Activated CD4-positive, alpha-beta T cell treated with anti-CD3 and anti-CD28 coated beads for 36 hours (primary cell): ENCODE measurements at places on chromosomes 3 and 15.

- no peaks in the 10 kb centered on the region for H3K36me3 ChIP-seq
- peaks cover 6% of the 10 kb centered on the region for H3K4me1 ChIP-seq
- H3K27ac ChIP-seq = no peak overlapping the region
- peaks cover 27% of the 10 kb centered on the region for H3K27me3 ChIP-seq
- H3K4me3 ChIP-seq = no peak overlapping the region
Measured at GRCh38 chr3:157499342-157499963, 3.8 kb downstream of the VEPH1 start.

DNA sequence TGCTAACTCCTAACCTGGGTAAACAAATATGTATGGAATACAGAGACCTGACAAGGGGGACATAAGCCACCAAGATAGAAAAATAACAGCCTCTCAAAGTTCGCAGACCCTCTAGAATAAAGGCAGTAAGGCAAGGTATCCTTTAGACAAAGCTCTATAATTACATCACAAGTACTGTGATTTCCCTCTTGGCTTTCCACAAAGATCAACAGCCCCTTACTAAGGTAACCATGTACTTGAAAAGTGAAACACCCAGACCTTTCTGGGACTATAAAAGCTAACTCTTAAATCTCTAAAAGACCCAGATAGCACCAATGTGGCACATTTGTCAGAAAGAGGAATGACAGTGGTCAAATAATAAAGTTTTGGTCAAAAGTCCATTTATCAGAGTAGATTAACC, 51.9 kb downstream of the TBL1XR1 start:
- no peaks in the 10 kb centered on the region for H3K27me3 ChIP-seq
- peaks cover 77% of the 10 kb centered on the region for H3K4me1 ChIP-seq
- H3K4me3 ChIP-seq = peak overlapping the region; percentile 30
- H3K27ac ChIP-seq = peak overlapping the region; percentile 59

- DNase-seq = no peak
- no peaks in the 10 kb centered on the region for H3K4me1 ChIP-seq
- no peak overlapping the region for H3K27ac ChIP-seq
- H3K27me3 ChIP-seq = peaks cover 4% of the 10 kb centered on the region
- H3K36me3 ChIP-seq = no peaks in the 10 kb centered on the region
Measured at GRCh38 chr15:71199384-71200351, 84.4 kb downstream of the THSD4 start.

DNA sequence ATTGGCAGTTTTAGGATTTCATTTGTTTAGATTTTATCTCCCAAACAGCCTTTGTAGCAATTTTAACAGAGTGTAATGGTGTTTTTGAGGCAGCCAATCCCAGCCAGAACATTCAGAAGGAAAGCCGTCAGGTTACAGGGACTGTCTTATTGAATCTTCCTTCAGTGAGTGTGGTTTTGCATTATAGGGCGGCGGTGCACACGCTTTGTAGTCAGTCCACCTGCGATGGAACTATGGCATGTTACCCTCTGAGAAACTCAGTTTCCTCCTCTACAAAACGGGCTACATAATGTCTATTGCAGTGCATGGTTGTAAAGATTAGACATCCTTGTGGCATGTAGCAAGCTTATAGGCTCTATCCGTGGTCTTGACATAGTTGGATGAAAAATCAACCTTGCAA, 1.0 kb downstream of the LRRC28 start:
- no peak overlapping the region for H3K4me3 ChIP-seq
- H3K4me1 ChIP-seq = peaks cover 22% of the 10 kb centered on the region
- H3K36me3 ChIP-seq = peaks cover 6% of the 10 kb centered on the region
- no peaks in the 10 kb centered on the region for H3K27me3 ChIP-seq
- DNase-seq = peak; percentile 25

GRCh38 chr3:83523470-83524073, 1435.2 kb upstream of the CADM2 start:
- no peaks in the 10 kb centered on the region for H3K4me1 ChIP-seq
- no peak overlapping the region for H3K4me3 ChIP-seq
- peak; percentile 38 for DNase-seq
- no peak overlapping the region for H3K27ac ChIP-seq
- H3K36me3 ChIP-seq = no peaks in the 10 kb centered on the region

GRCh38 chr3:190042558-190042957, 78.1 kb downstream of the P3H2 start:
- H3K4me1 ChIP-seq = no peaks in the 10 kb centered on the region
- DNase-seq = no peak
- no peak overlapping the region for H3K4me3 ChIP-seq
- no peaks in the 10 kb centered on the region for H3K36me3 ChIP-seq
- H3K27me3 ChIP-seq = peaks cover 21% of the 10 kb centered on the region

GRCh38 chr3:33954956-33955355, 156.5 kb downstream of the PDCD6IP start:
- no peak for DNase-seq
- no peak overlapping the region for H3K4me3 ChIP-seq
- no peaks in the 10 kb centered on the region for H3K27me3 ChIP-seq
- no peaks in the 10 kb centered on the region for H3K4me1 ChIP-seq
- H3K27ac ChIP-seq = no peak overlapping the region
- no peaks in the 10 kb centered on the region for H3K36me3 ChIP-seq

DNA sequence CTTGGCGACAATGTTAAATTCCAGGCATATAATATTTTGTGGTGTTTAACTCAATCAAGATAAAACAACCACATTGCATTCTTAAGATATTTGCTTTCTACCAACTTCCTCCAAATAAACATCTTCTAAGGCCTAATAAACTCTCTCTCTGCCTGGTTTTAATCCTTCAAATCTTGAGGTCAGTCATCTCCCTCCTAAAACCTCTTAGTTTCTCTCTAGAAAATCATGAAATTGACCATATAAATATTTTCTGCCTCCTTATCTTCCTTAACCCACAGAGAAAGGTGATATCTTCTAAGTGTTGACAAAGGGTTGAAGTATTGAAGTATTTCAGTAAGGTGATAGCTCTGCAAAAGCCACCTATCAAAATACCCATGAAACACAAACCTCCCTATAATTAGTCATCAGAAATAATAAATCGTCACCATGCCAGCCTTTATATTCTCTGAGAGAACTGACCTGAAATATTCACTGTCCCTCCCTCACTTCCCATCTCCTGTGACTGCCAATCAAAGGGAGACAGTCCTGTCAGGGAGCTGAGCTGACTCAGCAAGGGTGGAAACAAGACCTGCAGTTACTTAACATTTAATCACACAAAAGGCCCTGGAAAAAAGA, 1261.1 kb downstream of the ROBO1 start:
- H3K36me3 ChIP-seq = no peaks in the 10 kb centered on the region
- no peak overlapping the region for H3K27ac ChIP-seq
- no peak overlapping the region for H3K4me3 ChIP-seq
- no peaks in the 10 kb centered on the region for H3K27me3 ChIP-seq
- DNase-seq = no peak

DNA sequence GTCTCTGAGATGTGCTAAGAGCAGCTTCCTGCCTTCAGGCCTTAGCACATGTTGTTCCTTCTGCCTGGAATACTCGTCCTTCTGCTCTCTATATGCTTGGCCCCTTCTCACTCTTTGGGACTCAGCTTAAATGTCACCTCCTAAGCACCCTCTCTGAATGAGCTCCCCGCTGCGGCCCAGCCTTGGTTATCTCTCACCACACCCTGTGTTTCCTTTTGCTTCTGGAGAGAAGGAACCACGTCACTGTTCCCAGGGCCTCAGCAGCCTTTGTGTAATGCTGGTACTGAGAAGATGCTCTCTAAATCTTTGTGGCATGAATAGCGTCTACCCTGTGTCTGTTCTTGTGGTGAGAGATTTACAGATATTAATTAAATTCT, 2.2 kb downstream of the FAH start:
- H3K27me3 ChIP-seq = no peaks in the 10 kb centered on the region
- H3K27ac ChIP-seq = no peak overlapping the region
- H3K36me3 ChIP-seq = peaks cover 16% of the 10 kb centered on the region
- H3K4me1 ChIP-seq = peaks cover 34% of the 10 kb centered on the region
- no peak overlapping the region for H3K4me3 ChIP-seq
- DNase-seq = no peak

- H3K27me3 ChIP-seq = no peaks in the 10 kb centered on the region
- H3K4me1 ChIP-seq = no peaks in the 10 kb centered on the region
- no peak for DNase-seq
- H3K4me3 ChIP-seq = no peak overlapping the region
Measured at GRCh38 chr3:9028134-9028533, 64.9 kb upstream of the RAD18 start.

DNA sequence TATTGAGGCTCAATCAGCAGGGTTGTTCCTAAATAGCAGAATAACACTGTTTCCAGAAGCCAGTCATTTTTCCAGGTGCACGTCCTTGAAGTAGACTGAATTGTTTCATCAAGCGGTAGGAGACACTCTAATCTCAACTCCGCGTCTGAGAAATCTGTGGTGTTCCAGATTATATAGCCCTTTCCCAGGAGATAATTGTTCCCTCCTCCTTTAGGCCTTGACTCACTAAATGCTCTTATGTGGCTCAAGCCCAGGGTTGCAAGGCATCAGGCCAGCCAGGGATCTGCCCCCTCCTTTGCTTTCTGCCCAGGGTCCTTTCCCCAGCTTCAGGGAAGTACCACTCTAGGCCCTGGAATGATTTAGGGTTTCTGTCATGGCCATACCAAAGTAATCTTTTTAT, 5.7 kb upstream of the HLTF start:
- H3K27me3 ChIP-seq = no peaks in the 10 kb centered on the region
- no peak for DNase-seq
- no peak overlapping the region for H3K4me3 ChIP-seq

- peak overlapping the region; percentile 97 for H3K4me3 ChIP-seq
- peaks cover 51% of the 10 kb centered on the region for H3K4me1 ChIP-seq
- H3K27ac ChIP-seq = peak overlapping the region; percentile 94
- peaks cover 11% of the 10 kb centered on the region for H3K36me3 ChIP-seq
- H3K27me3 ChIP-seq = no peaks in the 10 kb centered on the region
Measured at GRCh38 chr3:184812662-184813042, 686 bp downstream of the VPS8 start.

- DNase-seq = no peak
- no peaks in the 10 kb centered on the region for H3K27me3 ChIP-seq
- peaks cover 11% of the 10 kb centered on the region for H3K4me1 ChIP-seq
- no peak overlapping the region for H3K4me3 ChIP-seq
- no peak overlapping the region for H3K27ac ChIP-seq
Measured at GRCh38 chr3:42061713-42062380, 29.3 kb upstream of the TRAK1 start.

GRCh38 chr3:183443395-183444385, 15.3 kb upstream of the MCF2L2 start:
- H3K4me3 ChIP-seq = no peak overlapping the region
- peaks cover 4% of the 10 kb centered on the region for H3K36me3 ChIP-seq
- DNase-seq = no peak

- no peaks in the 10 kb centered on the region for H3K36me3 ChIP-seq
- H3K4me3 ChIP-seq = no peak overlapping the region
- no peak overlapping the region for H3K27ac ChIP-seq
- no peak for DNase-seq
Measured at GRCh38 chr3:169591159-169591951, 72.2 kb downstream of the MECOM start.

DNA sequence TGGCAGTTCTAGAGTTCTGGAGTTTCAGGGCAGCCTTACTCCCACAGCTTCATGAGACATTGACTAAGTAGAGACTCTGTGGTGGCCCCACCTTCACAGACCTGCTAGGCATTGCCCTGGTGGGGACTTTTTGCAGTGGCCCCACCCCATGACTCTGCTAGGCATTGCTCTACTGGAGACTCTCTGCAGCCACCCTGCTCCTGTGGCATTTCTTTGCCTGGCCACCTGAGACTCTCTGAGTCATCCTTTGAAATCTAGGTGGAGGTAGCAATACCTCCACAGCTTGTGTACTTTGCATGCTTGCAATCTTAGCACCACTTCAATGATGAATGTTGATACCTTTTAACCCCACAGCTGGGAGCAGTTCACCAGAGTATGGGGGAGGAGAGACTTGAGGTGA, 40.6 kb upstream of the DHX36 start:
- DNase-seq = no peak
- H3K4me3 ChIP-seq = no peak overlapping the region
- no peak overlapping the region for H3K27ac ChIP-seq
- H3K4me1 ChIP-seq = no peaks in the 10 kb centered on the region

- H3K27ac ChIP-seq = no peak overlapping the region
- peak; percentile 78 for DNase-seq
- no peaks in the 10 kb centered on the region for H3K27me3 ChIP-seq
- H3K4me1 ChIP-seq = peaks cover 20% of the 10 kb centered on the region
- no peak overlapping the region for H3K4me3 ChIP-seq
- H3K36me3 ChIP-seq = no peaks in the 10 kb centered on the region
Measured at GRCh38 chr15:80710635-80711554, 15.8 kb downstream of the ABHD17C start.

DNA sequence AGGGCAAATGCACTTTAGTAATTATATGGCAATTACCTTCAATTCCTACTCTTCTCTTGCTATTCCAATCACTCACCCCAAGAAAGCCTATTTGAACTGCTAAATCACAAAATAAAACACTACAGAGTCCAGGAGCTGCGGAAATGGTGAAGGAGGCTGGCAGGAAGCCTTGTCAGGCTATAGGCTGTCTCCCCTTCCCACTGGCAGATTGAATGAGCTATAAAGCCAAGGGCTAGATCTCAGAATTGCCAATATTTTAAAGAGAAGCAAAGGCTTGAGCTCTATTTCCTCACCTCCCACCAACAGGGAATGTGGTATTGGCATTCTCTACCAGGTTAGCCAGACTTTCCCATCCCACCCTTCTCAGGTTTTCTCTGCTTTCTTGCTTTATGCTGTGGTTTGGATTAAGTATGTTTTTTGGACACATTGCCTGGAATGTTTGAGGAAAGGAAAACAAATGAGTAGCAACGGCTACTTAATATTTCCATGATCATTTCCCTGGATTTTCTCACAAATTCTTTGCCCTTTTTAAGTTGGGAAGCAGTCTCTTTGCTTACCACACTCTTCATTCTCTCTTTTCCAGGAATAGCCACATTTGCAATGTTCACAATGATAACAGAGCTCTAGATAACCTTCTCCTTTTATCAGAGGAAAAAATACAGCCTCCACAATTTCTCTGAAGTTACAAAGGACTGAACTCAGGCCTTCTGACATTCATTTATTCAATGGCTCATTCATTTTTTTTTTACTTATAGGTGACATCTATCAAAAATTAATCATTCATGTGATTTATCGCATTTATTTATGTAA, 1125.4 kb downstream of the ROBO1 start:
- DNase-seq = no peak
- no peak overlapping the region for H3K27ac ChIP-seq
- H3K4me1 ChIP-seq = no peaks in the 10 kb centered on the region
- no peaks in the 10 kb centered on the region for H3K36me3 ChIP-seq
- no peaks in the 10 kb centered on the region for H3K27me3 ChIP-seq
- H3K4me3 ChIP-seq = no peak overlapping the region

GRCh38 chr3:37143821-37144220, 30.6 kb downstream of the LRRFIP2 start:
- no peak overlapping the region for H3K4me3 ChIP-seq
- H3K27ac ChIP-seq = no peak overlapping the region
- DNase-seq = no peak
- no peaks in the 10 kb centered on the region for H3K27me3 ChIP-seq

- no peak overlapping the region for H3K27ac ChIP-seq
- no peak overlapping the region for H3K4me3 ChIP-seq
- H3K4me1 ChIP-seq = peaks cover 9% of the 10 kb centered on the region
- no peak for DNase-seq
- H3K36me3 ChIP-seq = no peaks in the 10 kb centered on the region
Measured at GRCh38 chr3:133278260-133279043, 121.4 kb upstream of the BFSP2 start.
